8988T (cell line): ENCODE measurements at places on chromosomes 6 and 20.
A peak's percentile ranks its signal among the peaks of the same experiment; 100 is the strongest.

DNA sequence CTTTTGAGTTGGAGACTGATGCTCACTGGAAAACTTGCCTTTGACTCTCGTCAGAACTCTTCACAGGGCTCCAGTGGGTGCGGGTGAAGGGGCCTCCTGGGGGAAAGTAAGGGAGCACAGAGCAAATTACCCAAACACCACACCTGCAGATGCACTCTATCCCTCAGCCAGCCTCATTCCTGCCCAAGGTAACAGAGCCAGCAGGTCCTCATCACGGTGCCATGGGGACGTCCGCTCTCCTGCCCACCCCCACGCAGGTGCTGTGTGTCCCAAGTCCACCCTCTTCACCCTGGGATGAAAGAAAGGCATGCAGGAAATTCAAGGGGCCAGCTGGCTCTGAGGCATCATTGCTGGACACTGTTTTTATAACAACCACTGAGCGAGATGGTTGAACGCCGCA, 269.0 kb downstream of the SMOC2 start:
- no peak for DNase-seq

DNA sequence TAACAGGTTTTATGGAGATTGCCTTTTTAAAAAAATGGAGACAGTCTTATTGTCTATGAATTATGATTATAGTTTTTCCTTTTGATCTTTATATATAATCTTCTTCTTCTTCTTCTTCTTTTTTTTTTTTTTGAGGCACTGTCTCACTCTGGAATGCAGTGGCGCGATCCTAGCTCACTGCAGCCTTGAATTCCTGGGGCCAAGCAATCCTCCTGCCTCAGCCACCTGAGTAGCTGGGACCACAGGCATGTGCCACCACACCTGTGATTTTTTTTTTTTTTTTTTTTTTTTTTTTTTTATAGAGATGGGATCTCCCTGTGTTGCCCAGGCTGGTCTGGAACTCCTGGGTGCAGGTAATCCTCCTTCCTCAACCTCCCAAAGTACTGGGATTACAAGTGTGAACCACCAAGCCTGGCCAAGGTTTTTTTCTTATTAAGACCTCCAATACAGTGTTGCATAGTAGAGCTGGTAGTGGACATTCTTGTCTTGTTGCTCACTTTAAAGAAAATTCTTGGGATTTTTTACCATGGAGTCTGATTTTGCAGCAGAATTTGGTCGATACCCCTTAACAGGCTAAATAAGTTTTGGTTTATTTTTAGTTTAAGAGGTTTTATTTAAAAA, 46.5 kb downstream of the STK4 start:
- no peak for DNase-seq

GRCh38 chr6:90472716-90473115, 114.2 kb downstream of the MAP3K7 start:
- no peak for DNase-seq

- DNase-seq: peak; percentile 96
These were observed 2.9 kb downstream of the EEF1A2 start for GRCh38 chr20:63495741-63496595.

GRCh38 chr6:170296423-170296745, 5.5 kb upstream of the DLL1 start:
- DNase-seq: no peak

GRCh38 chr6:75267461-75267860, 17.1 kb downstream of the TMEM30A start:
- no peak for DNase-seq

DNA sequence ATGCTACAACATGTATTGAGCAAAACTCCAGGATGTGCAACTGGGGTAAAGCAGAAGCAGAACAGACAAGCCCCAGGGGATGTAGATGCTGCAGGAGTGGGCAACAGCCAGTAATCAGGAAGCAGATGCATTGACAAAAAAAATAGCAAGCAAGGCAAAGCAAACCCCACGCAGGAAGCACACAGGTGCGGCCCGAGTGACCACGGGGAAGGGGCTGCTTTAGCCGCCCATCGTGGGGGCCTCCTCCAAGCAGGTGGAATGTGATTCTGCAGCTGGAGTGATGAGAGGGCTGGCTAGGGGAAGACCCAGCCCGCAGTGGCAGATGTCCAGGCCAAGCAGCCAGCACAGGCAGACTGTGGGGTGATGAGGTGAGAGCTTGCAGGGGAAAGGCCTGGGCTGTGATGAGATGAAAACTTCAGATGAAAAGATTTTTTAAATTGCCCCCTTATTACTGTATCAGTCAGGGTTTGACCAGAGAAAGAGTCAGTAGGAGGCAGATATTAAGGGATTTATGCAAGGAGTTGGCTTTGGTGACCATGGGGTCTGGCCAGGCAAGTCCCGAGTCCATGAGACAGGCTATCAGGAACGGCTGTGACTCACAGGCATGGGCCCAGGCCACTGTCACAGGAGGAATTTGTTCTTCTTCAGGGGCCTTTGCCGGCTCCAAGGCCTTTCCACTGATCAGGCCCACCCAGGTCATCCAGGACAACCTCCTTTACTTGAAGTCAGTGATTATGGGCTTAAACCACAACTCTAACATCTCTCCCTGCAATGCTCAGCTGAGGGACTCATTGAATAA, 207.6 kb downstream of the ANKRD60 start:
- no peak for DNase-seq

DNA sequence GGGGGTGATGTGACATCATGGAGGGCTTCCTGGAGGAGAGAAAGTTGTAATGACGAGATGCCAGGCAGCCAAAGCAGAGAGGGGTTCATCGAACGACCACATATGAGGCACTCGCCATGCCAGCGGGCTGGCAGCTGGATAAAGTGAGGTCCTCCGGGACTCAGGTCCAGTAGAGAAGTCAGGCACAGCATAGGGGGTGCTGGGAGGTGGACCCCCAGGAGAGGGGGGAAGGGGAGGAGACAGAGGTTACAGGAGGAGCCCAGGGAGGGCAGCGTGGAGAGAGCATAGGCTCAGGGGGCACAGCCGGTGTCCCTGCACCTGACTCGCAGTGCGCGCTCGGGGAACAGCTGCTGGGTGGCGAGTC, 174.7 kb downstream of the BMP7 start:
- no peak for DNase-seq

- no peak for DNase-seq
These were observed 163.2 kb downstream of the MRPL14 start for GRCh38 chr6:43963877-43964658.

DNA sequence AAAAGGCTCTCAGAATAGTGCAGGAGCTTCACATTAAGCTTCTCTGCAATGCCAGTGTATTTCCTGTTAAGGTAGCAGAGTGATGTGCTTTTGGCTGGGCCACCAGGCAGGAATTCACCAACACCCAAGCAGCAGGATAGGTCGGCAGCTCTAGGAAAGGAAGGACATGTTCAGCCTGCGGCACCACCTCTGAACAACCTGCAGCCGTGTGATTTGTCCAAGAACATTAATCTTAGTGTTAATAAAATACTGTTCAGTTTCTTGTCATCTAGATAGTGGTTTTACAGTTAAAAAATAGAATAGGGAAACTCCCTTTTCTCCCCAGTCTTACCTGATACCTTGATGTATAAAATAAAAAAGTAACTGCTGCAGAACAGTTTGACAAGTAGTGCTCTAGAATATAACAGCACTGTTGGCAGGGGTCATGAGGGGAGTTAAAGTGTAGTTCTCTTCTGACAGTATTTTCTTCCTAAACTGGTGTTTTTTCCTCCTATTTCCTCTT, 18.8 kb downstream of the ZNF292 start:
- DNase-seq: no peak

DNA sequence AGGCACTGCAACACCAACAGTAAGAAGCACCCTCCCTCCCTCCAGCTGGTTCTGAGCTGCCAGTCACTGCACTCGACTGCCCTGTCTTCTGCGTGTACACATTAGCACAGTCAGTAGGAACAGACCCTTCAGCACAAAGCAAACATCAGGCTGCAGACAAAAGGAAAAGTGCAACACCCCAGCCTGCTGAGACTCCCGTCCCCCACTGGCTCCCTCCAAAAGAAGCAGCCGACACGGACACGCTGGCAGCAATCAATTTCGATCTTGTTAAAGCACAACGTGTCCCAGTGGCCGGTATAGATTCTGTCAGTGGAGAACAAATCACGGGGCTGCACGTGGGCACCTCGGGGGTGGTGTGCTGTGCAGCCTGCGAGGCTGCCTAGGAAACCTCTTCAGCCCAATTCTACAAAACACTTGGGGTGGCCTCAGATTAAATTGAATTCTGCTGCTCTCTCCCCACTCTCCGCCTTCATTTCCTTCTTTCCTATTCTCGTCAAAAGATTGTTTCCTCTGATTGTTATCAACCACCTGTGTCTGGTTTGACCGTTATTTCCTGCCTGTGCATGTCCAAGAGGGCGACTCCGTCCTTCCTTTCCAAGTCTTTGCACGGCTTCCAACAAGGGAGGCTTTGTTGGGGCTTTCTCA, 38.7 kb downstream of the TRAF3IP2 start:
- DNase-seq: no peak

DNA sequence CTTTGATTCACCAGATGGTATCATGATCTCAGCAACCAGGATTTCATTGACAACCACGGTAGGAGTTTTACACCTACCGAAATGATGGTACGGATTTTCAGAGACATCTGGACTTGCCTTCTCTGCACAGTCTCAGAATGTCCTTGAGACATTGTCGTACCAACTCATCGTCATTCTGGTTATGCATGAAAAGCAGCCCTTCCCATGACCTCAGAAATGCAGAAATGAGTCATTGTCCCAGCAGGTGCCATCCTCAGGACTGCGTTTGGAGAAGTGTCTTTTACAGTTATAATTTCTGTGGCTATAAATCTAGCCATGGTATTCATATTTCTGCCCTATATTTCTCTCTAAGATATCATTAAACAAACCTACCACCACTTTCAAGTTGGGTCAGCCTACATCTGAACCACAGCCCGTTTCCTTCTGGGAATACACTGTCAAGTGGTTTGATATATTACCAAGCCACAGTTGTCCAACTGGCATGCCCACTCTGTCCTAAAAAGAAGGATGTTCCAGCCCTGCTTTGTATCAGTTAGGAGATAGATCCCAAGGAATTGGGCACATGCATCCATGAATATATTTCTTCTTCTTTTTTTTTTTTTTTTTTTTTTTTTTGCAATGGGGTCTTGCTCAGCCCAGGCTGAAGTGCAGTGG, 7.5 kb upstream of the BFSP1 start:
- DNase-seq: no peak

GRCh38 chr6:169230946-169231789, 22.5 kb downstream of the THBS2 start:
- no peak for DNase-seq

DNA sequence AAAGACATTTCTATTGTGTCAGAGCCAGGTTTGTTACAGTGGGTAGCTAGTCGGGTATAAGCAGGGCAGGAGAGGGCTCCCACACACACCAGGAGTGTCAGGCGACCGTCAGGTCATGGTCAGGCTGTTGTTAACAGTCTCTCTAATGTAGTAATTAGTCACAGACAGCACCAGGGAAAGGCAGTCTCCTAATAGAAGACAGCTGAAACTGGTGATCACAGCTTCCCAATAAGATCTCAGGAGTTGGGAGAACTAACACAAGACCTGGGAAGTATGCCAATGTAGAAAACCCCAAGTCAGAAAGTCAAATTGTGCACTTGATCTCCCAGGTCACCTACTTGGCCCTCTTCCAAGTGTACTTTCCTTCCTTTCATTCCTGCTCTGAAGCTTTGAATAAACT, 53.0 kb upstream of the GPR6 start:
- DNase-seq: no peak

DNA sequence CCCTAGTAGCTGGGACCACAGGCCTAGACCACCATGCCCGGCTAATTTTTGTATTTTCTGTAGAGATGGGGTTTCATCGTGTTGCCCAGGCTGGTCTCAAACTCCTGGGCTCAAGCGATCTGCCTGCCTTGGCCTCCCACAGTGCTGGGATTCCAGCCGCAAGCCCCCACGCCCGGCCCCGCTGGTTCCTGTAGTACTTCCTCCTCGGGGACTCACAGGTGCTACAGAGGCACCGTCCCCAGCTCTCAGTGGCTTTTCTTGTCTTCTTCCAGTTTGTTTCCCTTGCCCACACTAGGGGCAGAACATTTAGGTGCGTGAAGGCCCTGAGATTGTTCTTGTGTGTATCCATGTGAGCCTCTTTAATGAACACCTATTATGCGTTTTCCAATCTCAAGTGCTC, 773 bp upstream of the ZBP1 start:
- no peak for DNase-seq

GRCh38 chr6:79466207-79466834, 70.9 kb downstream of the LCA5 start:
- DNase-seq: no peak

DNA sequence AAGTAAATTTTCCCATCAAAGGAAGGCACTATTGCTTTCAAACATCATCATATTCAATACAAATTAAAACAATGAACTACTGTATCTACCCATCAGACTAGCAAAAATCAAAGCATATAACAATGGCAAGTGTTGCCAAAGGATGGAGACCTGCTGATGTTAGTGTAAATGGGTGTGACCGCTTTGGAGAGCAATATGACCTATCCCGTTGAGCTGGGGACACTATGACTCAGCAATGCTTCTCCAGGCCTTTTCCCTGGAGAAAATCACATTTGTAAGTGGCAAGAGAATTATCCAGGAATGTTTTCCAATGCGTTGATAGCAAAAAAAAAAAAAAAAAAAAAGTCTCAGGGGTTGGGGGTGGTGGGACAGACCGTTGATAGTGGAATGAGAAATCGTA, 46.1 kb downstream of the PHACTR3 start:
- no peak for DNase-seq

GRCh38 chr6:65259059-65259458, 448.0 kb downstream of the EYS start:
- no peak for DNase-seq

- DNase-seq: no peak
These were observed 96.0 kb upstream of the SNX9 start for GRCh38 chr6:157726892-157727628.

DNA sequence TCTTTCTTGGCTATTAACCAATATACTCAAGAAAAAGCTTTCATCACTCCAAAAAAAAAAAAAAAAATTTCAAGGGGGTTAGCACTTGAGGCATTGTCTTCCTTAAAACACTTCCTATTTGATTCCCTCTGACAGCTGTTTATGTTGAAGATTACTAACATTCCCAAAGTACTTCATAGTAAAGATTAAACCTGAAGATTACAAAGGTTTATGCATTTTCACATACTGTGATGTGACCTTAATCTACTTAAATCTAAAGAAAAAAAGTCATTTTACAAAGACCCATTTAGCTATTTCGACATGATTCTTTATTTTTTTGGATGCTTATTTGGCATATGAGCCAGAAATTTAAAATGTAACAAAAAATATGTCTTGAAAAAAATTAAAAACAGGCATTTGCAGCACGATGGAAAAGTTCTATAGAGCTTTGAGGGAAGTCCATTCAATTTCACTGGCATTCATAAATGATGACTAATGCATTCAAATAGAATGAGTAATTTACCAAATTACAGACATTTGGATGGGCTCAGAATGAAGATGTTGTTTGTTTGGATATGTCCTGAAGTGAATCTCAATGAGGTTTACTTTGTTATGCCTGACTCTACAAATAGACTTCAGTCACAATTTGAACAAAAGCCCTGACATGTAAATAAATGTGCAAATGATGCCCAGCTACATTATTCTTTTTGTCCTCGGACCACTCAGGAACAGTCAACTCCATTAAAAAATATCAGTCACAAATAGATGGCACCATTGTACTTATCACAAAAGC, 674.6 kb upstream of the MARCKS start:
- DNase-seq: no peak
